ENCODE measurements at places on chromosomes 1 and 21.

- no peak for DNase-seq
Observed at GRCh38 chr1:33036051-33036525, 595 bp downstream of the AK2 start.

DNA sequence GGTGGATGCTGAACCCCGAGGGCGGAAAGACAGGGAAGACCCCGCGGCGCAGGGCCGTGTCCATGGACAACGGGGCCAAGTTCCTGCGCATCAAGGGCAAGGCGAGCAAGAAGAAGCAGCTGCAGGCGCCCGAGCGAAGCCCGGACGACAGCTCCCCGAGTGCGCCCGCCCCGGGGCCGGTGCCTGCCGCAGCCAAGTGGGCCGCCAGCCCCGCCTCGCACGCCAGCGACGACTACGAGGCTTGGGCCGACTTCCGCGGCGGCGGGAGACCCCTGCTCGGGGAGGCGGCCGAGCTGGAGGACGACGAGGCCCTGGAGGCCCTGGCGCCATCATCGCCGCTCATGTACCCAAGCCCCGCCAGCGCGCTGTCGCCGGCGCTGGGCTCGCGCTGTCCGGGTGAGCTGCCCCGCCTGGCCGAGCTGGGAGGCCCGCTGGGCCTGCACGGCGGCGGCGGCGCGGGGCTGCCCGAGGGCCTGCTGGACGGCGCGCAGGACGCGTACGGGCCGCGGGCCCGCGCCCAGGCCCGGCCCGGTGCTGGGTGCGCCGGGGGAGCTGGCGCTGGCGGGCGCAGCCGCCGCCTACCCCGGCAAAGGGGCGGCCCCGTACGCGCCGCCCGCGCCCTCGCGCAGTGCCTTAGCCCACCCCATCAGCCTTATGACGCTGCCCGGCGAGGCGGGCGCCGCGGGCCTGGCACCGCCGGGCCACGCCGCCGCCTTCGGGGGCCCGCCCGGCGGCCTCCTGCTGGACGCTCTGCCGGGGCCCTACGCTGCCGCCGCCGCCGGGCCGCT, 20.7 kb downstream of the FOXO6 start:
- no peak for DNase-seq

DNA sequence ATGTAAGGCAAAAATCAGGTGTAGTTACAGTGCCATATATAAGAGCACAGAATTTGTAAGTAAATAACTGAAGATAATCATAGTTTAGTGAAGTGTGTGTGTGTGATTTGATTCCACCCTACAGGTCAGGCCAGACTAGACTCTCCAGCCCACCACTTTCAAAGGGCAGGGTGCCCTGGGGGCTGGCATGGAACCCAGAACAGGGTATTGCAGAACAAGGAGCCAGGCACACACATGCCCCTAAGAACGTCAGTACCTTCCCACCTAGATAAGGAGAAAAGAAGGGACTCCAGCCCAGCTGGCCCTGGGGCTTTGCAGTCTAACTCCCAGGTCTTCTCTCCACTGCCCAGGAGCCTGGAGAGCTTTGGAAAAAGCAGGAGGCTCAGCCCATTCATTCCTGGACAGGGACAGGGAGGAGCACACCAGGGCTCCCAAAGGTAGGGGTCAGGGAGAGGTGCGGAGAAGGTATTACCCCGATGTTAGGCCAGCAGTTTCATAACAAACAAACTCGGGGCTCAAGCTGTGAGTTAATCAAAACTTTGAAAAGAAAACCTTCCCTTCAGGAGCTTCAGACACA, 149.7 kb upstream of the VANGL1 start:
- DNase-seq = no peak

GRCh38 chr1:87346130-87346814, 17.6 kb downstream of the LMO4 start:
- no peak for DNase-seq

- no peak for DNase-seq
Observed at GRCh38 chr1:208048904-208049303, 138.0 kb upstream of the CD34 start.

- no peak for DNase-seq
Observed at GRCh38 chr1:236522937-236523703, 662 bp upstream of the LGALS8 start.

DNA sequence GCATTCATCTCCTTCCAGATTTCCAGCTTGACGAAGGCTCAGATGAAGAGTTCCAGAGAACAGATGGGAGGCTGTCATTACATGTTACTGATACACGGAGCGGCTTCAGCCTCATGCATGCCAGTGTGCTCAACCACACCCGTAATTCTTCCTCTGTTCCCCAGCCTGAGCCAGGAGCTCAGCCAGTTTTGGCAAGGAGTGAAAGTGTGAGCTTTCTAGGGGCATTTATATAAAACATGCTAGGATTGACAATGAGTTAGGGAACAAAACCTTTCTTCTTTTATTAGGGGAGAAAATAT, 290.4 kb upstream of the PLXNA2 start:
- DNase-seq = no peak

DNA sequence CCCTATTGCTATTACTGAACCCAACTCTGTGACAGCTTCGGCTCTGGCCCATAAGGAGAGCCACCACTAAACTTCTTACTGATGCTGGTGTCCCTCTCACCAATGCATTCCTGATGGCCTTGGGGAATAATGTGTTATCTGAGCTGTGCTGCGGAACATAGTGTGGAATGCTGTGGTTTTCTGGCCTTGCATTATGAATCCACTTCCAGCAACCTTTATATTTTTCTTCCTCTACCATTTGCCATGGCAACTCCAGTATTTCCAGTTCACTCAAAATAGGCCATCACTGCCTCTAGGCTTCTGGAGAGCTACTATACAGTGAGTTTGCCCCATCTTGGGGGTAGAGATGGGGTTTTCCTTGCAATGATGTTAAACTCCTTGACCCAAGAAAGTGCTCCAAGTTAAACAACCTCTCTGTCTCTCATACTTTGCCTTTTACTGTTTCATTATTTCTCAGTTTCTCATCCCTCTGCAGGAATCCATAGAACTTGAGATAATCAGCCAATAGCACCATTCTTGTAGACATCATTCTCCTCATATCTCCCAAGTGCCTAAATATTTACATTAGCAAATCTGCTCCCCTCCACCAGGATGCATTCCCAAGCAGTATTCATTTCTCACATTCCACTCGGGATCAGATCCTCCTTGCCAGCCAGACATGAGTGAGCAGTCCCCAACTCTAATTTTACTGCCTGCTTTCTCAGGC, 11.1 kb upstream of the RAVER2 start:
- DNase-seq = no peak

DNA sequence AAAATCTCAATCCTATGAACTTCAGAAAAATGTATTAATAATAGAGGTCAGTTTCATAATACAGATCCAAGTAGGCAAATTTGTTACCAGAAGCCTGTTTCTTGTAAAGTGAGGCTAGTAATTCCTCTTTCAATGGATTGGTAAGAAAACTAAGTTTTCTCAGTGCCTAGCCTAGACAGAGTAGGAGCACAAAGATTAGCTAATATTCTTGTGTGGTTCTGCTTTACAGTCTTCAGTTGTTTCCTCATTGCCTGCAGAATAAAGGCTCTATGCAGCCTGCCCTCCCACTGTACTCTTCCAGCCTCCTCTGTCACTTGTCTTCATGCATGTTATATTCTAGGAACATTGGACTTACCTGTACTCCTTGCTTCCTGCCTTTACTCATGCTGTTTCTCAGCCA, 2.4 kb upstream of the PPP1R15B start:
- DNase-seq = no peak

- DNase-seq = no peak
Observed at GRCh38 chr1:26922901-26923300, 1.4 kb downstream of the NUDC start.

All from stimulated activated CD4-positive, alpha-beta T cell treated with anti-CD3 and anti-CD28 coated beads, Interleukin-15, amount 100 ng/mL, for 1 hour (primary cell).